Frontal cortex (tissue), 4 donors: ENCODE measurements at places on chromosomes 12 and 14. TPM values are rescaled to one million over a fixed set of nuclear protein-coding genes. Genes with fewer than 3 reads are reported as not detected.
A peak's percentile ranks its signal among the peaks of the same experiment; 100 is the strongest.

MIP gene
- total RNA-seq, result 0.41 TPM

KRT83 gene
- total RNA-seq, result not detected

C12orf60 gene
- 1.6 TPM for total RNA-seq

LAG3 gene
- under 0.01 TPM for total RNA-seq

SIX6 gene
- not detected for total RNA-seq

SERPINA9 gene
- not detected for total RNA-seq

OR4E2 gene
- total RNA-seq, result not detected

LIN7A gene
- total RNA-seq, result 44.4 TPM

KLRD1 gene
- under 0.01 TPM for total RNA-seq

NGB gene
- 4.9 TPM for total RNA-seq

SNRPF gene
- total RNA-seq, result 25.7 TPM

GPATCH2L gene
- total RNA-seq, result 83.2 TPM

PTPRQ gene
- 0.82 TPM for total RNA-seq

KRT5 gene
- not detected for total RNA-seq

- DNase-seq, result no peak
These were observed 109.9 kb downstream of the DERA start for GRCh38 chr12:16021026-16021425.

- DNase-seq, result no peak
These were observed 4.9 kb downstream of the VSX2 start for GRCh38 chr14:74244115-74244514.

DNA sequence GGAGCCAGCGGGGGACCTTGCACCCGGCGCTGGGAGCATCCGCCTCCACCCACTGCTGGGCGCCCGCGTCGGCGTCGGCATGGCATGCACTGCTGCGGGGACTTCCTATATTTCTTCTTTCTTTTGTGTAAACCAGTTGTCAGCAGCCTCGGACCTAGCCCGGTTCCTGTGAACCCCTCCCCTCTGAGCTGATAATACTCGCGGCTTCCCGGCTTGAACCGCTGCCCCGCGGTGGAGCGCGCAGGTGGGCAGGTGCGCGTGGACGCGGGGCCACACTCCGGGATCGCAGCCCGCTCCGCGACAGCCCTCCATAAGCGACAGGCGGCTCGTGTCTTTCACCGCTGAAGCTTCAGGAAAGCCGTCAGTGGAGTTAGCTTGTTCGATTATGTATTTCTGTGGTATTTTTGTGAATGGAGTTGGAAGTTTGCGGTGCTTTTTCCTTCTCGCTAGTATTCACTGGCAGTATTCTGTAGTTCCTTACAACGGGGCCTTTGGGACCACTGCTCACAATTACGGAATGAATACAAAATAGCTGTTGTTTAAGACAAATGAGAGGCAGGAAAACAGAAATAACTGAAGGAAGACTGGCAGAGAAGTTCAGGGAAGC is 870 bp downstream of the BMAL2 start:
- DNase-seq, result no peak

DNA sequence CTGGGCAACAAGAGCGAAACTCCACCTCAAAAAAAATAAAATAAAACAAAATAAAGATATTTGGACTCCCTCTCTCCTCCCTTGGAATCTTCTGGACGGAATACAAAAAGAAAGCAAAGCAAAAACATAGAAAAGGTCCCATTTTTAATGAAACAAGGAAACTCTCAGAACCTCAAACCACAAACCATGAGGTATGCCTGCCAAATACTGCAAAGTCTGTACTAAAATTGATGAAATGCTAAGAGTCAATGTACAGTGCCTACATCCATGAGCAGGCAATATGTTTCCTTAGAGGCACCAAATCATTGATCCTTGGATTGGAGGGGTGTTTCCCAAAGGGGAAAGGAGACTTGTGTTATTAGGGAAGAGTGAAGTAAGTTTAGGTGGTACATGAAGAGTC is 8.2 kb upstream of the RPS6KA5 start:
- no peak for DNase-seq

GRCh38 chr14:27186048-27186447 is 588.2 kb upstream of the NOVA1 start:
- no peak for DNase-seq

- DNase-seq, result no peak
These were observed 35.4 kb downstream of the DMAC2L start for GRCh38 chr14:50347521-50347920.

DNA sequence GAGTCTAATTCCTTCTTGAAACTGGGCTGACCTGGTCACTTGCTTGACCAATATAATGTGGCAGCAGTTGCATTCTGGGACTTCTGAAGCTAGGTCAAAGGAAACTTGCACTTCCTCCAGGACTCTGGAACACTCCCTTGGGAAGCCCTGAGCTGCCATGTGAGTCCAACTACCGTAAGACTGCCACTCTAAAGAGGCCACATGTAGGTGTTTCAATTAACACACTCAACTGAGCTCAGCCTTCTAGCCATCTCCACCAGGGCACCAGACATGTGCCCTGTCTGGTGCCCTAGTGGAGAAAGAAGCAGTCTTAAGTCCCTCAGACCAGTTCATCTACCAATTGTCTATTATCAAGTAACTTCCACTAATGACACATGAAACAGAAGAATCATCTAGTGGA is 6.1 kb upstream of the TEP1 start:
- DNase-seq, result no peak

DNA sequence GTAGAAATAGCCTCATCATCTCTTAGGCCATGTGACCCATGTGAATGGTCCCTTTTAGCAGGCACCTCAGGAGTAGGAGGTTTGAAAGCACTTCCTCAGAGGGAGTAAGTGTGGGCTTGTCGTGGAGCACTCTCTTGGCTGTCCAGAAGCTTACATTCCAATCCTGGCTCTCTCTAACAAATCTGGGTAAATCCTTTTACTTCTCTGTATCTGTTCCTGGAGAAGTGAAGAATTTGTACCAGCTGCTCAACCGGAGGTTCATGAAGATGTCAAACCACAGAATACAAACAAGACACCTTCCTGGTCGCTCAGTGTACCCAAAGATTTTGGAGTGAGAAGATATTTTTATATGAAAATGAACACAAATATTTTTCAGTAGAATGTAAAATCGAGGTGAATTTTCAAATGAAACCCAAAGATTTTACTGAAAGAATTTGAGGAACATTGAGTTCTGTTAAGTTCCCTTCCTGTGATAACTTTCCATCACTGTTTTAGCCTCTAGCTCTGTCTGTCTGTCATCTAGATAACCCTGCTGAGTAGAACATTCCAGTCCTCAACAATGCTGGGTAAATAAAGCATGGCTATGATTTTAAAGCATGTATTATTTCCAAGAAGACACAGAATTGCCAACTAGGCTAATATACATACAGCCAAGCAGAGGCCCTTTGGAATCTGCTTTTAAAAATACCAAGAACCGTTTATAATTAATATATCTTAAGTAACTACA is 263.9 kb upstream of the RGS6 start:
- no peak for DNase-seq

DNA sequence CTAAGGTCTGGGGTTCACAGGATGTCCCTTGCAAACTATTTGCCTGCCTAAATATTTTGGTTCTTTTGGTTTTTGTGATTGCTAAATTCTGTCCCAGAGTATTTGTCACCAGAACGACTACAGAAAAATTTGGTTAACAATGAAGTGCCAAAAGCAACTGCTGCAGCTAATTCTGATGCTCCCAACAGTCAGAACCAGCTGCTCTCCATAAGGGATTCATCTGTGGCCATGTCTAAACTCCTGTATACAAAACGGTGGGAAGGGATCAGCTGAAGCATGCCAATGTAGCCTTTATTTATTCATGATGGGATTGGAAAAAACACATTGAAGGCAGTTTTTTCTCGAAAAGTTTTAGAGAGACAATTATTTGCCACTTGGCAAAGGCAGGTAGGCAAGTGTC is 29.3 kb upstream of the PELI2 start:
- no peak for DNase-seq

GRCh38 chr14:63933711-63934110 is 80.9 kb downstream of the SYNE2 start:
- no peak for DNase-seq

GRCh38 chr12:131963381-131963780 is 13.6 kb downstream of the EP400 start:
- no peak for DNase-seq

DNA sequence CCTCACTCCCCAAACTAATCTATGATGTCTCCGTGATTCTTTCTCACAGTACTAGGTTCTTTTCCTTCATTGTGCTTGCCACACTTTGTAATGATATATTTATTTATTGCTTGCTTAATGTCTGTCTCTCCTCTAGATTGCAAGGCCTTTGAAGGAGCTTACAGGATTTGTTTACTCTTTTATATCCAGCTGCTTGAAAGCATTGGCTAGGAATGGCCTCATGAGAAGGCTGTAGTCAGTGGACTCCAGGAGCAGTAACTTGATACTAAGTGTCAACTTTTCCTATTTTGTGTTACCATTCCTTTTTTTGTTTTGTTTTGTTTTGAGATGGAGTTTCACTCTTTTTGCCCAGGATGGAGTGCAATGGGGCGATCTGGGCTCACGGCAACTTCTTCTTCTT is 7.3 kb upstream of the FAM234B start:
- DNase-seq, result no peak

- no peak for DNase-seq
These were observed 44.4 kb downstream of the ANO2 start for GRCh38 chr12:5900533-5901205.

DNA sequence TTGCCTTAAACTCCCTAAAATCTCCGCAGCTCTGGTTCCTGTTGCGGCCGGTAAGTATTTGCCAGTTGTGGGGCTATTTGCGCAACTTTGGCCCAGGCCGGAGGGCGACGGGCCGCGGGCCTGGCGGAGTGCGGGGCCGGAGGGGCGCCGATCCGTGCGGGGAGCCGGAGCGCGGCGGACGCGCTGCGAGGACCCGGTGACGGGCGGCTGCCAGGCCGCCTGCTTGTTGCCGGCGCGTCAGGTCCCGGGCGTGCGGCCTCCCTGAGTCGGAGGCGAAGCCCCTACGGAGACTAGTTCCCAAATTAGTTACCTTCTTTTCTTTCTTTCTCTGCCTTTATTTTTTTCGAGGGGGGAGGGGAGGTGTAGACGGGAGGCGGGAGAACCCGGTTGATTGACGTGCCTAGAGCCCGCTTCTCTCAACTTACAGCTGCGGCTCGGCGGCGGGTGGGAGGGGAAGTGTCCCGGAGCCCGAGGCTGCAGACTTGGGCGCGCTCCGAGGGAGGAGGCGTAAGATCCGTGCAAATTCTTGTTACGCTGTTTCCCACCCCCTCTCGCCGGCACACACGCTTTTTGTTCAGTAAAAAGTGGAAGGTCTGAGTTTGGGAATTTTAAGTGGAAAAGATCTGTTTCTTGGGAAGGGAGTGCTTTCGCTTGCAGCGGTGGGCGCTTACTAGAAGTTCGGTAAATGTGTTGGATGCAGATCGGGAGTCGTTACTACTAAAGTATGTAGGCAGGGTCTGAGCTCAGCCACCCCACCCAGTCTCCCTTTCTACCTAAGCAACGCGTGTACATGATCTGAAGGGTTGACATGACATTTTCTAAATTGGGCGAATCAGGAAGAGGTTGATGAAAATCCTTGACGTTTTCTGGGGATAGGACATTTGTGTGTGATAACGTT is 576 bp downstream of the ZBTB1 start:
- peak; percentile 68 for DNase-seq

GRCh38 chr12:53601296-53601847 is 24.8 kb downstream of the ATF7 start:
- DNase-seq, result no peak

DNA sequence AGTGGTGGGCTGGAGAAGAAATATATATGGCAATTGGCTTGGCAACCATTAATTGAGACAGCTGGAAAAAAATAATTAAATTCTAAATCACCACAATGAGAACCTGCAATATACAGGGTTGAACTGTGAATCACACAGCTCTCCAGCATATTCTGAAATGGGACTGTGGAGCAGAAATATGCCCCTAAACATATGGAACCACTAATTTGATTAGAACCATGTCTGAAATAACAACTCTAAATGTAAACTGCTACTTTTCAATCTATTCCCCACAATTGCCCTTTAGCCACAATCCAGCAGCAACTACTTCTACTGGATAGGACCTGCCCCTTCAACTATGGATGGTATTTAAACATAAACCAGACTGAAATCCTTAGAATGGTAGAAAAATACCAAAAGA is 330.4 kb downstream of the TRHDE start:
- DNase-seq, result no peak

GRCh38 chr14:90408713-90409112 is 11.9 kb downstream of the CALM1 start:
- no peak for DNase-seq

- DNase-seq, result no peak
These were observed 179.0 kb downstream of the LRFN5 start for GRCh38 chr14:41785696-41786095.

DNA sequence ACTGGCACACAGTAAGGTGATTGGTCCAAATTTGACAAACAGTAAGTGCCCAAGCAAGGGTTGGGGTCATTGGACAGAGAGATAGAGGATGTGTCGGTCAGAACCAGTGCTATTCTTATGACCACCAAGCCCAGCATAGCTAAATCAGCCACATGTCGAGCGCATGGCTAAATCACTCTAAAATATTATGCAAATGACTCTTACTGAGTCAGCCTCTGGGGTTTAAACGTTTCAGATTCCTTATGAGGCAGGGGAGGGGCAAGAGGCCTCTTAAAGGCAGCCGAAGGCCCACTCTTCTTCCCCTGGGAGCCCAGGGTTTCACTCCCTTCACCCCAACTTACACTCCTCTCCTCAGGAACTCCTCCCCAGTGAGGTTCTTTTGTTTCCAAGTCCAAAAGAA is 603 bp upstream of the ENDOU start:
- DNase-seq, result no peak

DNA sequence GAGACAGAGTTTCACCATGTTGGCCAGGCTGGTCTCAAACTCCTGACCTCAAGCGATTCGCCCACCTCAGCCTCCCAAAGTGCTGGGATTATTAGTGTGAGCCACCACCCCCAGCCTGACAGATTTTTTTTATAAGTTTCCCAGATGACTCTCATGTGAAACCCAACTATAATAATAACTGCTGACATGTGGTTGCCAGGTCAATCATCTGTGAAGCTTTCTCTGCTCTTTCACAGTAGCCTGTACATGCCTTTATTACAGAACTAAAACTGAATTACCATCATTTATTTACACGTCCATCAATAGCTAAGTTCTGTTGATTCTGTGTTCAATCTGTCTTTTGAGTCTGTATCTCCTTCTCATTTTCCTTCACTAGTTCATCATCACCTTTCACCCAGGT is 218.5 kb downstream of the RPS29 start:
- no peak for DNase-seq

DNA sequence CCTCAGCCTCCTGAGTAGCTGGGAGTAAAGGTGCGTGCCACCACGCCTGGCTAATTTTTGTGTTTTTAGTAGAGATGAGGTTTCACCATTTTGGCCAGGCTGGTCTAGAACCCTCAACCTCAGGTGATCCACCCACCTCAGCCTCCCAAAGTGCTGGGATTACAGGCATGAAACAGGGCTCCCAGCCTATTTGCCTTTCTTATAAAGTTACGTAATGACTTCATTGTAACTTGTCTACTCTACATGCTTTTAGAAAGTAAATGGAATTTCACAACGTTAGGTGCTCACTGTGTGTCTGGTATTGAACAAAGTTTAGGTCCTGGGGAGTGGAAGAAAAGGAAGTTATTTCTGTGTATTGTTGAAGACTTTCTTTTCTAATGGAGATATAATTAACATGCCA is 12.5 kb downstream of the CFAP251 start:
- DNase-seq, result no peak

- DNase-seq, result no peak
These were observed 9.1 kb downstream of the OR6S1 start for GRCh38 chr14:20632448-20632830.
